ENCODE measurements at places on chromosomes 5 and 9.

DNA sequence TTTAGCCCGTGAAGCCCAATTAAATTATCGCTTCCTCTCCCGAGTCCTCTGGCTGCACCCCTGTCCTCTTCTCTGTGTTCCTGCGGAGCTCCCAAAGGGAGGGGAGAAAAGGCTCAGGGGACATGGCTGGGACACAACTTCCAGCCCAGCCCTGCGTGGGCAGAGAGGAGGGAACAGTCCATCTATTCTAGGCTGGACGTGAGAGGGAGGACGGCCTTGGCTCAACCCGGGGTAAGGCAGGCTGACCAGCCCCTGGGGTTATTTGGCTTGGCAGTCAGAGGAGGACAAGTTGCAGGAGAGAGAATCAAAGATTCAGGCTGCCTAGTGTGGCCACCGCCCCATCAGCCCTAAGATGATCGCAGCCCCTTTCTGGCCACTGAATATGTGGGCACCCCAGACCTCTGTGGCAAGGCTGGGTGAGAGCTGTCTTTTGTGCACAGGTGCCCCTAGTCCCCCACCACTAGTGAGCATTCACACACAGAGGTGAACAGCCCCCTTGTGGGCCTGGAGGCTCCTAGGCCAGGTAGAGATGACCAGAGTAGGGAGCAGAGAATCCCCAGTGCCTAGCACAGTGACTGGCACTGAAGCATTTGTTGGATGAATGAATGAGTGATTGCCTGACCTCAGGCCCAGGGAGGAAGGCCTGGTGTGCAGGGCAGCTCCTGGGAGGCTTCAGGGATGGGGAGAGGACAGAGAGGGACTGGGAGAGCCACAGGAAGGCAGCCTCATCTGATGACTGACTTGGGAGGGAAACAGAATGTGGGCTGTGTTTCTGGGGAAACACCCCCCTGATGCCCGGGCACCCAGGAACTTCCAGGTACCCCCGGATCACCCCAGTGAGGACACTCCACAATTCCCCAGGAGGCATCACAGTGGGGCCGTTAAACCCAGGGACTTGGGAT is 133.9 kb downstream of the C9orf50 start:
- no peak for DNase-seq

GRCh38 chr5:151231359-151231758 is 7.5 kb upstream of the CCDC69 start:
- no peak for DNase-seq

DNA sequence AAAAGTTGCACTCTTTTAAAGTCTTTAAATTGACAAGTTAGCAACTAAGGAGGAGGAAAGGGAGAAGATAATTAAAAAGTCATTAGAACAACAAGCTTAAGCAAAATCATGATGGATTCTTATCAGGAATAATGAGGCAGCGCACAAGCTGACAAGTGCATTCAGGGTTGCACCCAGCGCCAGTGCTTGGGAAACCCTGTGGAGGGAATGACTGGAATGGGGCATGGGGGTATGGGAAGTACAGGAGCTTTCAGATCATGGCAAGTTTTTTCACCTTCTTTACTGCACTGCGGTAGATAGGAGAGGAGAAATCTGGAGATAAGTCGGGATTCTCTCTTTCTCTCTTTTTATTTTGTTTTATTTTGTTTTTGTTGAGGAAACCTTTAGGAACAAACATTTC is 117.9 kb upstream of the CKMT2 start:
- DNase-seq, result no peak

DNA sequence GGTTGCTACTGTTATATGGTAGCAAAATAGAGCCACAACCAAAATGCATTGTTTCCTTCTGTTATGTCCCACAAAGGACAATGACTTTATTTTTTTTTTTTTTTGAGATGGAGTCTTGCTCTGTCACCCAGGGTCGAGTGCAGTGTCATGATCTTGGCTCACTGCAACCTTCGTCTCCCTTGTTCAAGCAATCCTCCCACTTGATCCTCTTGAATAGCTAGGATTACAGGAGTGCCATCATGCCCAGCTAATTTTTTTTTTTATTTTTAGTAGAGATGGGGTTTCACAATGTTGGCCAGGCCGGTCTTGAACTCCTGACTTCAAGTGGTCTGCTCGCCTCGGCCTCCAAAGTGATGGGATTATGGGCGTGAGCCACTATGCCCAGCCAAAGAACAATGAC is 527.7 kb upstream of the SGCD start:
- no peak for DNase-seq

DNA sequence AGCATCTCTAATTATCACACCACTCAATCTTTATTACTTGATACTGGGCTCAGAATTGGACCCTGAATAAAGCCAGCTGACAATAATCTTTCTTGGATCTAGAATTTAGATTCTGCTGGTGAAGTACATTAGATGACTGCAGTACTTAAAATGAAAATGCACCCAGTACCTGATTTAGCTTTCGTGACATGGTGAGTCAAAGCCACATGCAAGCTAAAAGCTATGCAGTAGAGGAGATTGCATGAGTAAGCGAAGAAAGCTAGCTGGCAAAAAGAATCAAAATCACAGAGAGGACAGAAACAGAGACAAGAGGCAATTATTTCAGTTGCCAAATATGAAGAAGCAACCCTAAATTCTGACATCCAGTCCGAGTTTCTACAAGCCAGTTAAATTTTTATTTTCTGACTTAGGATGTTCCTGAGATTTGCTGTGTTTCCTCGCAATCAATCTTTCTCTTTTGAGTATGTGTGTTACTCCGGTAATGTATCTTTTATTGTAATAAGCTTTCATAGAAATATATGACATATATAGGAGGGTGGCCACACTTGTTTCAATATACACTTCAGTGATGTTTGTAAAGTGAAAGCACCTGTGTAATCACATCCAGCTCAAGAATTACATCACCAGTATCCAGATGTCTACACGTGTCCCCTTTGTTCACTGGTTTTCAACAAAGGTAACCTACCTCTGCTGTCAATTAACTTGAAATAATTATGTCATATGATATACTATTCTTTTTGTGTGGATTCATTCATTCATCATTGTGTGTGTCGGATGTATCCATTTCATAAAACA is 101.7 kb downstream of the CDH18 start:
- no peak for DNase-seq

GRCh38 chr5:21678526-21678925 is 1174.6 kb downstream of the CDH12 start:
- DNase-seq, result no peak

DNA sequence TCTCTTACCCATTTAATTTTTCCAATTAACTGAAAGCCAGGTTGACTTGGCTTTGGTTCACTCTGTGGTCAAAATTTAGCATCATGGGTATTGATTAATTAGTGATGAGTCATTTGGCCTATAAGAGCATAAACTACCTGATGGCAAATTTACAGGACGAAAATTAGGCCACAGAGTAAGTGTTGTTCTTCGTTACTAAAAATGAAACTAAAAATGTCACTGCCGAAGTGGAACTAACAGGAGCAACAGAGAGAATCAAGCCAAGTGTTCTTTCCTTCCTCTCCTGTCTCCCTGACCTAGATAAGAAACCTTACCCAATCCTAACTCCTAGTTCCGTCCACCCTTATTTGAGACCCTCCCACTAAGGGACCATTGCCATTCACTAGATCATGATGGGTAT is 176.9 kb downstream of the RAB3C start:
- no peak for DNase-seq

DNA sequence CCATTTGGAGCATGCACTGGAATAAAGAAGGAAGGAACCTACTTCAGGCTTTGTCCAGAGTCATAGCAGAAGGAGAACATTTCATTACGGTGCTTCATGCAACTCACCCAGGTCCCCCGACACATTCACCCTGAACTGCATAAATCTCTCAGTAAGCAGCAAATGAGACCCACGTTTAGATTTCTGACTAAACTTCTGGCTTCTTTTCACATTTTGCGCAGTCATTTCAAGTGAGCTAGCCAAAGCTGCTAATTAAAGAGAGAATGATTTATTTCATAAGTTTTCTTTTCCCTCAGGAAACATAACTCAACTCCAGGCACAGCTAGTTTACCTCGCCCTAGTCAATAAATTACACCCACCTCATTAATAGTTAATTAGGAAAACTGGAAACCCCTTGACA is 88.6 kb upstream of the GAS1 start:
- DNase-seq, result no peak

GRCh38 chr9:908536-909205 is 67.2 kb downstream of the DMRT1 start:
- no peak for DNase-seq

GRCh38 chr5:155905364-155905763 is 421.6 kb upstream of the SGCD start:
- DNase-seq, result no peak

- no peak for DNase-seq
These were observed 96.0 kb upstream of the ITGA2 start for GRCh38 chr5:52893105-52893504.

GRCh38 chr9:118577121-118577520 is 792.1 kb downstream of the BRINP1 start:
- DNase-seq, result no peak

GRCh38 chr5:181281984-181282316 is 21.0 kb upstream of the TRIM52 start:
- DNase-seq, result no peak

GRCh38 chr5:151253605-151253950 is 593 bp downstream of the GM2A start:
- DNase-seq, result no peak

DNA sequence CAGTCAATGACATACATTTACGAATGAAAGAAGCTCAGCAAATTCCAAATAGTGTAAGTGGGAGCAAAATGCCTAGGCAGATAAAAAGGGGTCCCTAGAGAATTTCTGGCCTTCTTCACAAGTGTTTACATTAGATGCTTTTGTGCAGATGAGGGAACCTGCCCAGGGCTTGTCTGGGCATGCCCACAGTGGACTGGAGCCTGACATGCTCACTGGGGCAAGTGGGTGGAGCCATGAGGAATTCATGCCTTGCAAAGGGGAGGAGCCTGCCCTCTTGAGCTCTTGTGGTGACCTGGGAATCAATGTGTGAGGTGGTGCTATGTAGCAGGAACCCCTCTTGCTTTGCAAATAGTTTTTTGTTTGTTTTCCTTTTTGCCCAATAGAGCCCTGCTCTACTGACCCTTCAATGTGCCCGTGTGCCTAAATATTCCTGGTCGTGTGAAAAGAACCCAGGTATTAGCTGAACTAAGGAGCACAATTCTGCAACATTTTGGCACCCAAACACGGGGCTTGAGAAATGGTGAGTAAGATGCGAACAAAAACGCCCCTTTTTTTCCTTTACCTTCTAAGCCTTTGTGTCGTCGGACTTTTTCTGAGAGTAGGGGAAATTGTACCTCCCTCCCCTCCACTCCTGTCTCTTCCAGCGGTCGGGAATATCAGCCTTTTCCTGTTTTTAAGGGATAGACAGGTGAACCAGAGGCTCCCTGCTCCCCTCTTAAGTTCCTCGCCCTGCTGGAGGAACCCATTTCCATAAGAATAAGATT is 433.8 kb upstream of the CDH9 start:
- no peak for DNase-seq

DNA sequence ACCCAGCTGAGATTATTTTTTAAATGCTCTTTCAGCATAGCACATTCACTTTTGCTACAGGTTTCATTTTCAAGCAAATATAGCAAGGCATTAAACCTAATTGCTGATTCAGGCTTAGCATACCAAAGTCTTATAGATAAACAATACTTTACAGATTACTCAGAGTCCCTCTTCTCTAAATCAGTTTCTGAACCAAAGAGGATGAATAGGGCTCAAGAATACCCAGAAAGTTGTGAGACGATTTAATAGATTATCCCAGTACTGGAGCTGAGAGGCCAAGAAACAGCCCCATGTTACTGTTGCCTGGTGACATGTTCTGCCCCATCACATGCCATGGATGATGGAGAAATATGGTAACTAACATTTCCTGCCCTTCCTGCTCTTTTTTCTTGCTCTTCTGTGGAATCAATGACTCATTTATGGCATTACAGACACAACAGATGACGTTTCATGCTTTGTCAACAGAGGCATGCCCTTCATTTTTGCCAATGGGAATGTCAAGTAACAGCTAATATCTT is 18.1 kb upstream of the SSBP2 start:
- no peak for DNase-seq

- no peak for DNase-seq
These were observed 26.2 kb downstream of the ARL14EPL start for GRCh38 chr5:116058346-116058936.

DNA sequence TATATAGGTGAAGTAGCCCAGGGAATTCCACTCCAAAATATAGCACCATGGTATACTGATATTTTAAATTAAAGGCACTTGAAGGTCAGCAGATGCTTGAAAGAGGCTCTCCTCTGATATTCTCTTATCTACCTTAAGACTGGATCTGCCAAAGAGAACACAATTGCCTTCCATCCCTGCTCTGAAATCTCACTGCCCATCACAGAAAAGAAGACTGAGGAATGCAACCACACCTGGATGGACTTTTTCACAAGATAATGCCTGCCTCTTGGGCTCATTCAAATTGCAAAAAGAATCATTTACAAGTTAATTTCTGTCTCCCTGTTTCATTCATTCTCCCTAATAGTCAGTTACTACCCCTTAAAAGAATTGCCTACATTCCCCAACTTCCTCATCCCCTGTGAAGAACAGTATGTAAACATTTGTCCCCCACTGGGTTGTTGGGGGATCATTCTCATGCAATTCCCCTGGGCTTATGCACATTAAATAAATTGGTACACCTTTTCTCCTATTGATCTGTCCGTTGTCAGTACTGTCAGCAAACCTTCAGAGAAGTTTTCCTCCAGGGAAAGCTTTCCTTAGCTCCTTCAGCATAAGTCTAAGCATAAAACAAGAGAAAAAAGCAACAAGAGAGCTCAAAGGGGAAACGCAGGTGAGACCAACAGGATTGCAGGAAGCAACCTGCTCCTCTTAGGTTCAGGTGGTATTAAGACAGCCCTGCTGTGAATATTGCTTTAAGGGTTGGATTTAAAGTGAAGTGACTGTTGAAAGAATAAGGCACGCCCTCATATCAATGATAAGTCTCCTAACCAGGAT is 171.4 kb upstream of the SLC30A5 start:
- no peak for DNase-seq

DNA sequence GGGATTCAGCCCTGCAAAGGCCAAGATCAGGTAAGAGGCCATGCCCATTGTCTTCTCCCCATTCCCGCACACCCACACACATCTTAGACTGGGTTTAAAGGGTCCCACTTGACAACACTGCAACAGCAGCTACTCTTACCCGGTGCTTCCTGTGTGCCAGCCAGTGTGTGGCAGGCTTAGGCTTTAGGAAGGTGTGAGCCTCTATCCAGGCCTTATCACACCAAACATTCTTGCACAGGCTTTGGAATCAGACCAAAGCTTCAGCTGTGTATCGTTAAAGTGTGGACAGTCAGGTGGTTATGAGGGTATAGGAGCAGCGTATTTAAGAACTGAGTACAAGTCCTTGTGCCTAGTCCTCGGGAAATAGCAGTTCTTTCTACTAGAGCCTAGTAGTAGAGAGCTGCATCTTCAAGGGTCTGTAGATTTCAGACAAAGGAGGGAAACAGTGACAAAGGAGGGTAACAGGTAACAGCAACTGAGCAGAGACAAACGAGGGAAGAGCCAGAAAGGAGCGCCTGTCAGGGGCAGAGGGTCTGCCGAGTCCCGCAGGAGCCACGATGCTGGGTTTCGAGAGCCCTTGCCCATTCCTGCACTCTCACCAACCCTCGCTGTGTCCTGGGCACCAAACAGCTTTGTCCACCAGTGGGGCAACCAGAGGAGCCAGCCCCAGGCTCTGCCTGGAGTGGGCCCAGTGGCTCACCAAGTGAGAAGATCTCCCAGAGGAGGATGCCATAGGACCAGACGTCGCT is 30.9 kb downstream of the CSF1R start:
- DNase-seq, result no peak
